Dorsolateral prefrontal cortex (tissue), 122 donors: ENCODE measurements at places on chromosomes 16 and 17.

- DNase-seq = no peak
Observed at GRCh38 chr16:89184933-89185794, 13.6 kb downstream of the CDH15 start.

DNA sequence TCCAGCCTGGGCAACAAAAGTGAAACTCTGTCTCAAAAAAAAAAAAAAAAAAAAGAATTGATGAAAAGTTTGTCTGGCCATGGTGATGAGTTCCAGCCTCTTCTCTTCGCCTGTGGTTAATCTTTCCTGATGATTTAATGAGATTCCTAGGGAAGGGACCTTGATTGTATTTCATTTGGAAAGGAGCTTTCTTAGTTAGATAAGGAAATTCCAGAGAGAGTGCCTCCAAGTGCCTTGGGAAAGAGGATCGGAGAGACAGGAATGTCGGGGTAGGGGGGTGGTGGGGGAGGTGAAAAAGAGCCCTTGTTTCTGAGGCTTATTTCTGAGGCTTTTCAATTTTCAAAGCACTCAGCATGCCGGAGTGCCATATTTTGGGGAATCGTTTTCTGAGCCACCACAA, 93.2 kb upstream of the SIAH1 start:
- no peak for DNase-seq

- no peak for DNase-seq
Observed at GRCh38 chr17:14061666-14062560, 7.4 kb upstream of the COX10 start.

GRCh38 chr17:75428543-75429469, 23.3 kb upstream of the GRB2 start:
- DNase-seq = no peak

GRCh38 chr16:73878611-73879010, 418.0 kb upstream of the PSMD7 start:
- no peak for DNase-seq

GRCh38 chr16:87332150-87332549, 15.0 kb upstream of the C16orf95 start:
- DNase-seq = no peak

- DNase-seq = peak; percentile 88
Observed at GRCh38 chr17:78883533-78884131, 19.4 kb downstream of the CEP295NL start.

DNA sequence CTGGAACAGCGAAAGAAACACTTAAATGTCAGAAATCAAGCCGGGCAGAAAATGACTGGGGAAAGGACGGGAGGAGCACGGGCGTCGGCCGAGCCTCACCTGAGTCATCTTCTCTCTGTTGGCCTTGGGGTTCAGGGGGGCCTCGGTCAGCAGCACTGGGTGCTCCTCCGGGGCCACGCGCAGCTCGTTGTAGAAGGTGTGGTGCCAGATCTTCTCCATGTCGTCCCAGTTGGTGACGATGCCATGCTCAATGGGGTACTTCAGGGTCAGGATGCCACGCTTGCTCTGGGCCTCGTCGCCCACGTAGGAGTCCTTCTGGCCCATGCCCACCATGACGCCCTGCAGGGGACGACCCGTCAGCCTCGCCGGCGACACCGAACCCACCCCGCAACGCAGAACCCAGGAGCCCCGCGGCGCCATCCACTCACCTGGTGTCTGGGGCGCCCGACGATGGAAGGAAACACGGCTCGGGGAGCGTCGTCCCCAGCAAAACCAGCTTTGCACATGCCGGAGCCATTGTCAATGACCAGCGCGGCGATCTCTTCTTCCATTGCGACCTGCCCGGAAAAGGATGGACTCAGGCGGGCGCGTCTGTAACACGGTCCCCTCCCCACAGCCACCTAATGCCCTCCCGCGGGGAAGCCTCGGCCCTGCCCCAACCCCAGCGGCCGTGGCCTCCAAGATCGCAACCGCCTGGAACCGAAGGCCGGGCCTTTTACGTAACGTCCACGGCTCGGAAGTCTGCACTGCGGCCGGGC, 616 bp downstream of the ACTG1 start:
- no peak for DNase-seq

- no peak for DNase-seq
Observed at GRCh38 chr17:78130090-78130436, 508 bp upstream of the TMC8 start.

GRCh38 chr16:12260647-12261262, 284.2 kb downstream of the SNX29 start:
- no peak for DNase-seq
